Testis (tissue), 5 donors: ENCODE measurements at places on chromosomes 11 and 22.

DNA sequence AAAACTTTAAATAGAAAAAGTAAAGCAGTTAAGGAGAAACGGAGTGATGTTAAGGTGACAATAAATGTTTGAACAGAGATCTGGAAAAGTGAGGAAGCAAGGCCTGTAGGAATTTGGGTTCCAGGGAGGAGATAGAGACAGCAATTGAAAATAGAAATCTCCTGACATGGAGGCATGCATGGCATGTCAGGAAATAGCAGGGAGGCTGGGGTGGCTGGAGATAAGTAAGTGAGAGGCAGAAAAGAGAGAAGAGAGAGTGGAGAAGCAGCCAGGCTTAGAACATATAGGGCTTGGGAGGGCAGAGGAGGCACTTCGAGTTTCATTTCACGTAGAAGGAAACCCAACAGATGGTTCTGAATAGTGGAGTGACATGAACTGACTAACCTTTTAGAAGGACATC is 185.5 kb downstream of the LRRC4C start:
- no peak for DNase-seq

DNA sequence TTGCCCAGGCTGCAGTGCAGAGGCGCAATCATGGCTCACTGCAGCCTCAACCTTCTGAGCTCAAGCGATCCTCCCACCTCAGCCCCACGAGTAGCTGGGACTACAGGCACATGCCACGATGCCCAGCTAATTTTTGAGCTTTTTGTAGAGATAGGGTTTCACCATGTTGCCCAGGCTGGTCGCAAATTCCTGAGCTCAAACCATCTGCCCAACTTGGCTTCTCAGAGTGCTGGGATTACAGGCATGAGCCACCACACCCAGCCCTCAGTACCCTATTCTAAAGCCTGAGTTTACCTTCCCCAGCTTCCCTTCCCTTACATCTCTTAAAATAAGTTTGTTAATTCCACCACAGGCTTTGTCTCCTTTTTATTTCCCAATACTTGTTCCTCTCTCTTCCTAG is 59.1 kb downstream of the AMBRA1 start:
- no peak for DNase-seq

DNA sequence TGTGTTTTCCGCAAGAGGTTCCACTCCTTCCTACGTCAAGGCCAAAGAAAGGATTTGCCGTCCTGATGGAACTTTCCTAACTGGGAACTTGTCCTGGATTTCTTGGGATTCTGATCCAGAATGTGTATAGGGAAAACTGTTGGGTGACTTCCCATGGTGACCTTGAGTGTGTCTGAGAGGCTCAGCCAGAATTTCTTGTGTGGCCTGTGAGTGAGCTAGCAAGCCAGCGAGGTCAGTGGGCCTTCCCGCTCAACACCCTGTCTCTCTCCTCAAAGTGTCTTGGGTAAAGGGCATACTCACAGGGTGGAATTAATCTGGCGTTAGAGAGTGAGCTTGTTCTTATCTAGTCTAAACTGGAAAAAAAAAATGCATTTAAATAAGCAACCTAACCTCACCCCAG is 20.4 kb downstream of the ZNRF3 start:
- peak; percentile 73 for DNase-seq

DNA sequence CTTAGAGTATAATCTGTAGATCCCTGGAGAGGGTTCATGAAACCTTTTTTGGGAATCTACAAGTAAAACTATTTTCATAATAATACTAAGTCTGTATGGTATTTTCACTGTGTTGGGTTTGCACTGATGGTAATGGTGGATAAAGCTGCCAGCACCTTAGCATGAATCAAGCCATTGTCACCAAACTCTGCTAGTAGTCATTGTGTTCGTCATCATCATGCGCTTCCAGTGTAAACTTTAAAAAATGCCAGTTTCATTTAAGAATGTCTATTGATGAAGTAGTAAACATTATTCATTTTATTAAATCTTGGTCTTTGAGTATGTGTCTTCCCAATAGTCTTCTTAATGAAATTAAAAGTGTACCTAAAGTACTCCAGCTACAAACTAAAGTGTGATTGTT is 15.0 kb downstream of the ALKBH3 start:
- DNase-seq, result no peak

GRCh38 chr22:49694462-49695260 is 133.0 kb downstream of the BRD1 start:
- no peak for DNase-seq

GRCh38 chr22:27952091-27952490 is 33.0 kb upstream of the PITPNB start:
- no peak for DNase-seq

DNA sequence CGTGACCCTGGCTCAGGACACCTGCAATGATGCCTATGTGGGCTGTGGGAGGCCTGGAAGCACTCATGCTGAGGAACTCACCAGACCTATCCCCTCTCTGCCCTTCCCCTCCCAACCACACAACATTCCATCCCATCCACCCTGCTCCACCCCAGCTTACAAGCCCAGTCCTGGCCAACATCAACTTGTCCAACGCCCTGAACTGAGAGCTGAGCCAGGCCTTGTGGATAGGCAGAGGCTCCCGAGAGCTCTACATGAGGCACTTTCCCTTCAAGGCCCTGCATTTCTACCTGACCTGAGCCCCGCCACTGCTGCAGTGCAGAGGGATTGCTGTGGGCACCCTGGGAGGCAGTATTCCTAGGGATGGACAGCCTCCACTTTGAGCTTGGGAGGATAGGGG is 112.4 kb downstream of the PDE2A start:
- DNase-seq, result no peak

- DNase-seq, result no peak
These were observed 105.3 kb upstream of the KIRREL3 start for GRCh38 chr11:127105593-127106541.

GRCh38 chr22:42270176-42270509 is 310 bp downstream of the TCF20 start:
- DNase-seq, result no peak

DNA sequence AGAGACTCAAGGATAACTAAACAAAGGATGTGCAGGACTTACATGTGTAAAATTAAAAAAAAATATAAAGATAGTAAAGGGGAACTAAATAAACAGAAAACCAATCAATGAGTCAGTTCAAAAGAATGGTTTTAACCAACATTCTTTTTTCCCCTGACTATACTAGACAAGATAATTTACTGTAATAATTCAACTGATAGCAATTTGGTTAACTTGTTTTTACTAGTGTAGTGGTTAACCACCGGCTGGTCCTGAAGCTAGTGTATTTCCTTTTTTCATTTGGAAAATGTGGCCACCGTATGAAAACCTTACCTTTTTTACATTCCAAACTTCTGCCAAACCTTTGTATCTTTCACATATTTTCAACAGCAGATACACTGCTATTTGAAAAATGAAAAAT is 123.1 kb downstream of the ARHGAP42 start:
- DNase-seq, result no peak

- DNase-seq, result peak; percentile 85
These were observed 2.3 kb downstream of the C1QTNF5 start for GRCh38 chr11:119338318-119338890.

DNA sequence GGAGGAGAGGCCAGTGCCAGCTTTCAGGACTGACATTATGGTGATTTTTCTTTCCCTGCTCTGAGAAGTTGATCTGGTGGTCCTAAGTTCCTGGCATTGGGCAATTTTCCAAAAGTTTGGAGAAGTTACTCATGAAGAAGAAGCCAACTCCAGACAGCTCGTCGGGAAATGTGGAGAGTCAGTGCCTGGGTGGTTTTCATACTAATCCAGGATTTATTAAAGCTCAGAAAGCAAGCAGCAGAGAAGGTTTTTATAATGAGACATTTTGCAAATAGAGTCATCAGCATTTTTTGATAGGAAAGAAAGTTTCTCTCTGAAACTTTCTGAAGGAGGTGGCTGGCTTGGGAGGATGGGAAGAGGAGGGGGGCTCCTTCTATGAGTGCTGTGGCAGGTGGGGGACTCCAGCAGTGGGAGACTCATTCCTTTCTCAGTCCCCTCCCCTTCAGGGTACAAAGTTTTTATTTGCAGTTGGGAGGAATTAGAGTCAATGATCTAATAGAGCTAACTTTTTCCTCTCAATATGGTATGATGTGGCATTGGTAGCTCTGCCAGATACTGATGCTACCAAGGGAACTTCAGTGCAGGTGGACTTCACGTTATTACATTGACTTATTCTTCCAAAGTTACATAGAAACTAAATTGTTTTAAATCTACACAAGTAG is 55.4 kb downstream of the LIF start:
- no peak for DNase-seq

DNA sequence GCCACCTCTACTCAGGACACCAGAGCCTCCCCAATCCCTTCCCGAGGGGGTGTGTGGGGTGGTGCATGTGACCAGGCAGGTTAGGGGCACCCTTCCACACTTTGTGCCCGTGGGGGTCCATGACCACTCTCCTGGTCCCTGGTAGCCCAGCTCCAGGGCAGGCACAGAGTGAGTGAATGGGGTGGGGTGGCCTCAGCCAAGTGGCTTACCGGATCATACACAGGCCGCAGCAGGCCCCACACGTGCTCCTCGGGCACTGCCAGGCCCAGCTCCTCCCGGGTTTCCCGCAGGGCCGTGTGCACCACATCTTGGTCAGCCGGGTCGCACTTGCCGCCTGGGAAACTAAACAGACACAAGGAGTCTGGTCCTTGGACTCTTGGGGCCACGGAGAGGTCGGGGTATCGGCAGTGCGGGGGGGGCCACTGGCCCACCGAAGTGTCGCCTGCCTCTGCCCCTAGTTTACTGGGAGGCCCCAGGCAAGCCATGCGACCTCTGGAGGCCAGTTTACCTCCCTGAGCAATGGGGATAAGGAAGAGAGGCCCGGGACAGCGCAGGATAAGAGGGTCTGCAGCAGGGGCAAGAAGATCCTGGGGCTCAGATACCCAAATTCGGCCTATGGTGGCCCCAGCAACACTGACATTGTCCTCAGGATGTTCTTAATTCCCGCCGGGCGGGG is 889 bp downstream of the NUDT8 start:
- DNase-seq, result no peak

- no peak for DNase-seq
These were observed 31.9 kb downstream of the ASCC2 start for GRCh38 chr22:29806196-29806595.

DNA sequence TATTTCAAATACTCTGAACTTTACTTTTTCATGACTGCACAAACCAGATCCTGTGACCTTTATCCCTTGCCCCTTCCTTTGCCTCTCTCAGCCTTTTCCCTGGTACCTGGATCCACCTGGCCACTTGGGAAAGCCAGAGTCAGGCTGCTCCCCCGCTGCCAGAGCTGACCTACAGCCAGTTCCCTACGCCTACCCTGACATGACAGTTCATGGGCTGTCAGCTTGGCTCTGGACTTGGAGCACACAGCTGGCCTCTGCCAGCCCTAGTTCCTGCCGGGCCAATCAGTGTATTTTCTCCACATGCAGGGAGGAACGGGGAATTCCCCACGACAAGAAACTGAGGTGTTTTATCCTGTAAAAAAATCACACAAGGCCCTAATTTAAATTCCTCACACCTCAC is 382.6 kb downstream of the INSC start:
- no peak for DNase-seq

DNA sequence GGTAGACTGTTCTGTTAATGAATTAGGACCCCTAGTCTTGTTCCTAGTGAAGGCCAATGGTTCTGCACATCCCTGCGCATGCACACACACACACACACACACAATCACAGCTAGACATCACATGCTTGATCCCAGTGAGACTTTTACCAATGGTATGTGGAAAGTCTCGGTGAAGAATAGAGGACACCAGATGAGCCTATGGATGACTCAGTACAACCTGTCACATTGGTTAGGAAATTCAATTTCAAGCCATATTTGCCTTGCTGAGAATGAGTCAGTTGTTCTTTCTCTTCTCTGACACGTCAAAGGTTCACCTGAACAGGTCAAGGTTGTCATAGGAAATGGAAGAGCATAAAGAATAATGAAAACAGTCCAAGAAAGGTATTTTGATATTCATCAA is 122.0 kb downstream of the SLC17A6 start:
- no peak for DNase-seq

DNA sequence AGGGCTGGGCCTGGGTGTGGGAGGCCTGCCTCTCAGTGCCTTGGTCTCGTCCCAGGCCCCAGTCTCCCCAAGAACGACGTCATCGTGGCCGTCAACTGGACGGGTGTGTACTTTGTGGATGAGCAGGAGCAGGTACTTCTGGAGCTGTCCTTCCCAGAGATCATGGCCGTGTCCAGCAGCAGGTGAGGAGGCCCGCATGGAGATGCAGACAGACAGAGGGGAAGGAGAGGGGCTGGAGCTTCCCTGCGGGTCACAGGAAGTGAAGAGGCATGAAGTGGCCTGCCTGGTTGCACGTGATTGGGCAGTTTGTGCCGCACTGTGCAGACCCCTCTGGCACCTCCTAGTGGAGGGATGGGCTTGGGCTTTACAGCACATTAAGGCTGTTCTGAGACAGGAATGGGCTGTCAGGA is 70.4 kb downstream of the MYO7A start:
- DNase-seq, result no peak

DNA sequence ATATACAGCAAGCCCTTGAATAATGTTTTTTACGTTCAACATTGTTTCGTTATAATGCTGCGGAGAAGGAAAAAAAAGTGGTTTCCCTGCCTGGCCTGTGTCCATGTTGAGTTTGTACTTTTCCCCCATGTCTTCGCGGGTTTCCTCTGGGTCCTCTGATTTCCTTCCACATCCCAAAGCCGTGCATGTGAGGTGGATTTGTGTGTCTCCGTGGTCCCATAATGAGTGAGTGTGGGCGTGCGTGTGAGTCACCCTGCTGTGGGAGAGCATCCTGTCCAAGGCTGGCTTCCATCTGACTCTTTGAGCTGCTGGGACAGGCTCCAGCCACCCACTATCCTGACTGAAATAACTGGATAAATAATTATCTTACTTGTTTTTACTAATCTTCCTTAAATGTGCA is 29.6 kb upstream of the SNX19 start:
- peak; percentile 33 for DNase-seq

- no peak for DNase-seq
These were observed 19.1 kb downstream of the ABCC8 start for GRCh38 chr11:17457396-17458173.

- no peak for DNase-seq
These were observed 2.1 kb downstream of the SOX10 start for GRCh38 chr22:37982151-37982785.

- no peak for DNase-seq
These were observed 18.5 kb downstream of the CD5 start for GRCh38 chr11:61120706-61121191.
